ENCODE measurements at places on chromosomes 6 and 20.

DNA sequence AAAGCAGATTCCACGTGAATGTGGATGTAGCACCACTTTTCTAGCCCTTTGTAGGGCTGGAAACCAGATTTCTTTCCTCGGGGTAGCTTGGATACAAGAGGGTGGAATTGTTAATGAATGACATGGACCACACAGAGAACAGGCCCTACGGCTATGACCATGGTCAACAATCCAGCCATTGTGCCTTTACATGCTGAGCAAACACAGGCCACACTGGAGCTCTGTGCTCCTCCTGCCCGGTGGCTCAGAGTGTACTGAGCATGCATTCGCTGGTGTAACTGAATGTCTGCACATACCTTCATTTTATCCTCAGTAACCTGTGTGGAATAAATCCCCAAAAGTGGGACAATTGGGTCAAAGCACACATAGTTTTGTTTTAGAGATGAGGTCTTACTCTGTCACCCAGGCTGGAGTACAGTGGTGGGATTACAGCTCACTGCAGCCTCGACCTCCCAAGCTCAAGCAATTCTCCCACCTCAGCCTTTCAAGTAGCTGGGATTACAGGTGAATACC is 32.8 kb downstream of the LRP11 start:
- DNase-seq: no peak

DNA sequence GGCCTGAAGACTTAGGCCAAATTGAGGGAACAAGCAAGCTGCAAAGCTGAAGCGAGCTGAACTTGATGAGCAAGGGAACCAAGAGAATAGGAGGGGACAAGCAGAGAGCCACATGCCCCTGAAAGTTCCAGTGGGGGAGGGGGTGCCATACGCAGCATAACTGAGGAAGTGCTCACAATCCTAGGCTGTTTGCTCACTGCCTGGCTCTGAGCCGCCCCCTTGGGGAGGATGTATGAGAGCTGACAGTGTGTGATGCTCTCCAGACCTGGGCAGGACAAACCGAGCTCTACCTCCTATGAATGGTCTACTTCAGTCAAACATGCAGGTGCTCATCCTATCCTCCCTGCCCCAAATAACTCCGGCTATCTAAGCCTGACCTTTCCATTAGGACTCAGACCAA is 52.1 kb downstream of the FAXC start:
- no peak for DNase-seq

DNA sequence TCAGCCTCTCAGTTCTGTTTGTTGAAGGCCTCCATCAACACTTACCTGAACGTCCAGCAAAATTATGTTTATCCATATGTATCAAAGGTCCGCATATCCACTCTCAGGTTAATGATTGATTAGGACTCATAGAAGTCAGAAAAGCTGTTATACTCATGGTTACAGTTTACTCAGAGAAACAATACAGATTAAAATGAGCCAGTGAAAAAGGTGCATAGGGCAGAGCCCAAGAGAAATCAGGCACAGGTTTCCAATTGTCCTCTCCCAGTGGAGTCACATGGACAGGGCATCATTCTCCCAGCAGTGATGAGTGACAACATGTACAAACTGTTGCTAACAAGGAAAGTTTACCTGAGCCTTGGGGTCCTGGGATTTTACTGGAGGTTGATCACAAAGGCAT is 36.2 kb downstream of the THEMIS start:
- DNase-seq: no peak

- no peak for DNase-seq
Observed at GRCh38 chr6:156883497-156884252, 106.5 kb downstream of the ARID1B start.

DNA sequence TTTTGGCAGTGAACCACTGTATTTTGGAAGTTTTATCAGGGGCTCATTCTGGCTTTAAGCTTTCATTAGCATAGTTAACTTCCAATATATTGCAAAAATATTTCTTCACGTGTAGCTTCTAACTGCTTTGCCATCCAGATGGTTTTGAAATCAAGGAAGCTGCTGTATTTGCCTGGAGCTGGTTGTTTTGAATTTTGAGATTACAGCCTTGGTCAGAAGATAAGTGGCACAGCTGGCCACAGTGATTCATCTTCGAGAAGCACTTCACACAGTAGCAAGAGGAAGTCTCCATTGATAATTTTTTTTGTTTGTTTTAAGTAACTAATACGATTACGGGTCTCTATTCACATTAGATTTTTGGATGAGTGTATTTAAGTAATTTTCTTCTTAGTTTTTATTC is 3.8 kb downstream of the APCDD1L start:
- peak; percentile 81 for DNase-seq

DNA sequence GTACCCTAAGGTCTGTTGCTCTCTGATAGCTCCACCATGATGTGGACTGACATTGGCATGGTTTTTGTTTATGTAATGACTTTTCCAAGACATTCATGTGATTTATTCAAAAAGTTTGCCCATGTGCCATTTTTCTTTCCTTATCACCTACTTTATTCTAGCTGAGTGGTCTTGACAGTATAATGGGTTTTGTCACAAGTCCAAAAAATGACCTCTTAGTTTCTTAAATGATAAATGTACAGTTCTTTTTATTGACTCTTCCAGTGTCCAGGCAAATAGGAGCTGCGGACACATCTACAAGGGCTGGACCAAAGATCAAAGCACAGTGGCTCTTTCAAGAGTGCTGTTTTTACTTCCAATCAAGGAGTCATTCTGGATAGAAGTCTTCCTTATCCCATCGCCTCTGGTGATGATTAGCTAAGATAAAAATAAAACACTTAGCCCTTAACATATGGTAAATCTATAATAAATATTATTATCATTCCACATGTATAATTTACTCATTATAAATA is 141.4 kb downstream of the MMUT start:
- peak; percentile 31 for DNase-seq

DNA sequence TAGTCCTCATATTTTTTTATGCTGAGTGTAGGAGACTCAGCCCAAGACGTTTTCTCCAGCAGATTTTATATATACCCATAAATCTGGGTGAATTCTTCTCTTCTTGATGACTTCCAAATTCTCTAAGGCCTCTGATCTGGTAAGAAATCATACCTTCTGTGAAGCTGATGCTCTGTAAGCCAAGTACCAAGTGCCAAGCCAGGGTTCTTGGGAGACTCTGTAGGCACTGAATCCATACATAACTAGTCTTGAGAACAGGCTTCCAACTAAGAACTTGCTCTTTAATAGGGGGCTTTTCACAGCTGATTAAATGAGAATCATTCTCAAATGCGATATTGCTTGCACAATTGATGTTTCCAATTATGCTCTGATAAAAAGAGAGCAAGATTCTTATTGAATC is 87.6 kb downstream of the PRKN start:
- no peak for DNase-seq

DNA sequence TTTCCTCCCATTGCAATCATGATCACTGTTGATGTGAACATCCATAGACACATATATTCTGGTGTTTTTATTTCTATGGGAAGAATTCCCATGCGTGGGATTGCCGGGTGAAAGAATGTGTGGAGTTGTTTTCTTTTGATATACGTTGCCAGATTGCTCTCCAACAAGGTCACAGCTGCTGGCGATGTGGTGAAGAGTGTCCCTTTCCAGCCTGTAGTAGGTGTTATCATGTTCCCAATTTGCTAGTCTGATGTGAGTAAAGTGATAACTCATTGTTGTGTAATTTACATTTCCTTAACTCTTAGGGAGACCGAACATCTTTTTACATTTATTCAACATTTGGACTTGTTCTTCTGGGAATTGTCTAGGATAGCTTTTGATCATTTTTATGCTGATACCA is 14.5 kb upstream of the ELMO2 start:
- DNase-seq: no peak

DNA sequence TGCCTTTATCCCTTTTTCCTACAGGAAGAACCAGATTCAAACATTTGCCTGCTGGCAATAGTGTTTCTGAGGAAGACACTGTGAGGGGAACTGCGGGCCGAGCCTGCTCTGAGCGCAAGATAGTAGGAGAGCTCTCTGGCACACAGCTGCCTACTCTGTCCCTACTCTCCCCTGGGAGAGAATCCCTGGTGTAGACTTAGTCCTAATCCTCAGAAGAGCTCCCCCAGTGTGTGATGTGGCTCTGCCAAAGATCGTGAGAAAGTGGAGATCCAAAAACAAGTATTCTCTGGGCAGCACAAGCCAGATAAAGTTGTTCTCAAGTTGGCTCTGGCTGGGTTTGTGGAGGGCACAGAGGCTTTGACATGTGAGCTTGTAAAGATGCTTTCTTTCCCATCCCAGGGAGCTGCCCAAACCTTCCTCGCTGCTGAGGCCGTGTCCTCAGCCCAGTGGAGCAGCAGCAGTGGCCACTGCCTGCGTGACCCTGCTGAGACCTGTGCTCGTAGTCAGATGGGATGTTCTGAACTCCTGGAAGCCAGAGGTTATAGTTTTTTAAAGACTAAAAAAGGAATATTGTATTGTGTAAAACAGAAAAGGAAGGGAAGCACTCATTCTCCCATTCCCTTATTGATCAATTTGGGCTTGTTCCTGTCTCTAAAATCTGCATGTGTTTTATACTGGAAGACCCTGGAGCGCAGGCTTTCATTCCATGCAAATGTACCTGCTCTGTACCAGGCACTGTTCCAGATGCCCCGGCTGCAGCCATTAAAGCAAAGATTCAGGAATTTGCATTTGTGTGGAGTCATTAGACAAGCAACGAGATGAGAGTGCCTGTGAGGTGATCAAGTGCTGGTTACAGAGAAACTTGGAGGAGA is 30.7 kb downstream of the PNLDC1 start:
- no peak for DNase-seq

DNA sequence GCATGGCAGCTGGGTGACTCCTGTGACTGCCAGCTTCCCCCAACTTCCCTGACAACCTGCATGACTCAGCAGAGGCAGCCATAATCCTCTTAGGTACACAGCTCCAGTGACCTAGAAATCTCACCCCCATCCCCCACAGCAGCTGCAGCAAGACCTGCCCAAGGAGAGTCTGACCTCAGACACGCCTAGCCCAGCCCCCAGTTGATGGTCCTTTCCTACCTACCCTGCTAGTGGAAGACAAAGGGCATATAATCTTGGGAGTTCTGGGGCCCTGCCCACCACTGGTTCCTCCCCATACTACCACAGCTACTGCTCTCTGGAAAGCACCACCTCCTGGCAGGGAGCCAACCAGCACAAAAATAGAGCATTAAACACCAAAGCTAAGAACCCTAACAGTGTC is 90.2 kb downstream of the F13A1 start:
- no peak for DNase-seq

- peak; percentile 64 for DNase-seq
Observed at GRCh38 chr6:134520181-134521115, 202.5 kb upstream of the SGK1 start.

DNA sequence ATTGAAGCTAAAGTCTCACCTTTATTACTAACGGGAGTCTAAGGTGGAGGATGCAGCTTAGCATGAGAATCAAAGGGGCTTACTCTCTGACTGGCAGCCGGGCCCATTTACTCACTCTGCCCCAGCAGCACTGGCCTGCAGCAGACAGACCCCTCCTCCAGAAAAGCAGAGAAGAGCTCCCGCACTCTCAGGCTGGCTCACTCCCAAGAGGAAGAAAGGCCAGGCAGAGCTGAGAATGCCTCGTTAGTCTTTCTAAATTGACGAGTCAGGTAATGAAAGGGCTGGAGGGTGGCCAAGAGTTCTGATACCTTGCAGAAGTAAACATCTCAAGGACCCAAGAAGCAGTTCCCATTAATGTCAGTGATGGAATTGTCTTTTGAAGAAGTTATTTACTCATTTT is 44.5 kb upstream of the IL20RA start:
- no peak for DNase-seq

- no peak for DNase-seq
Observed at GRCh38 chr20:37657924-37658804, 35.7 kb upstream of the CTNNBL1 start.

DNA sequence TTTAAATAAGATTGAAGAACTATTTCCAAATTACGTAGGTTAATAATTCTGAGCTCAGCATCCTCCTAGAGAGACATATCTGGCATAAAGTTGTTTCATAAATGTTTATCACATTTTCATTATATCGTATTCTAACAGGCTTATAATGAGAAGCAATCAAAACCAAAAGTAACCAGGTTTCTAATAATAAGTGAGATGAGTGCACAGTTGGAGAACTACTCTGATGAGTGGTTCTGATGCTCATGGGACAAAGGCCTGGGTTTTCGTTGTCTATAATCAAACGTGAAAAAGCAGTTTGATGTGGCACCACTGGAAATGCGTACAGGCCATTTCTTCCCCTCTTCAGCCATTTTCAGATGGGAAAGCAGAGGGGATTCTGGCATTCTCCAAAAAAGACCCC is 4.7 kb upstream of the SERPINB6 start:
- no peak for DNase-seq

DNA sequence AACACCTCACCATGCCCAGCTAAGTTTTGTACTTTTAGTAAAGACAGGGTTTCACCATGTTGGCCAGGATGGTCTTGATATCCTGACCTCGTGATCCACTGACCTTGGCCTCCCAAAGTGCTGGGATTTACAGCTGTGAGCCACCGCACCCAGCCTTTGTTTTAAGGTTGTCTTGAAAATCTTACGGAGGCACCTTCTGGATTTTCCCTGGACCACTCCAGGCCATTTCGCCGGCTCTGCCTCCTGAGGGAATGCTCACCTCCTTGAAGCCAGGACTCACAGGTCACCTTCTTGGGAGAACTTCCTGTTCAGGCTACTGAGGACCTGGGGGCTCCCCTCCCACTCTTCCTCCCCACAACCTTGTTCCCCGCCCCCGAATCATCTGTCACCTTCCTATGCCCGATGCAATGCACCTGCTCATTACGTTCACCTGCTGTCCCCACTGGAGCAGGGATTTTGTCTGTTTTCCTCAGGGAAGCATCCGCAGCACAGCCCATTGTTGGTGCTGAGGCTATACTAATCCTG is 19.4 kb upstream of the RAET1L start:
- DNase-seq: no peak

DNA sequence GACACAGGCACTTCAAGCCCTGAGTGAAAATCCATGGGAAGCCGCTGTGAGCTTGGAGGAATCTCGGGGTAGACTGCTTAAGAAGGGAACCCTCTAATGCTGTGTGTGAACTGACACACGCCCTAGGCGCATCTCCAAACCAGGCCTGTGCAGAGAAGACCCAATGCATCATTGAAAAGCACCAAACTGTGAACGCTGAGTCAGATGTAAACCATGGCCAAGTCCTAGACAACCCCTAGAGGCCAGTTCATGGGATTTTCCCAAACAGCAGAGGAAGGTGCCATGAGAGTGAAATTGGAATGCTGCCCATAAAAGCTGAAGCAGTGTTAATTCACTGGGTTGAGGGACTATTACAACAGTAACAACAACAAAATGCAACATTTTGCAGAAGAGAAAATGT is 296.5 kb downstream of the SMOC2 start:
- DNase-seq: peak; percentile 19

DNA sequence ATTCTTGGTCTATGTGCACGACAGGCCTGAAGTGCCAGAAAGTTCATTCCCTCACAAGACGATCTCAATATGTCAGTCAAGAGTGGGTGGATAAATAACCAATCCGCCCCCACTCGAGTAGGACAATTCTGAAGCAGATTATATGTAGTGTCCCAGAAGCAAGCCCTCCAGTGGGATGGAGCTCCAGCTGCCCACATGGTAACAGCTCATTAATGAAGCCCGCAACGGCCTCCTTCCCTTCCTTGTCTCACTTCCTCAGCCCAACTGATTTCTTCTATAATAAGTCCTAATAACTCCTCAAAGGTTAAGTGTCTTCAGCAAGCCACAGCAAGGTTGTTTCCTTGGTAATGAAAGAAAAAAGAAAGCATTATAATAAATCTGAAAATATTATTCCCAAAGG is 82.1 kb upstream of the F13A1 start:
- no peak for DNase-seq

- peak; percentile 69 for DNase-seq
Observed at GRCh38 chr6:83430611-83431544, at the start of gene ME1. Gene ME1, minus strand, starts transcription at chr6:83431051. Its CDS starts 97 bp downstream, at chr6:83430954.

- DNase-seq: no peak
Observed at GRCh38 chr6:117550078-117550600, 52.2 kb downstream of the GOPC start.

Measured in fibroblast of the aortic adventitia (primary cell).